ENCODE measurements at places on chromosomes 16 and 17.

GRCh38 chr17:62760059-62760944, 47.8 kb downstream of the MARCHF10 start:
- DNase-seq, result no peak

DNA sequence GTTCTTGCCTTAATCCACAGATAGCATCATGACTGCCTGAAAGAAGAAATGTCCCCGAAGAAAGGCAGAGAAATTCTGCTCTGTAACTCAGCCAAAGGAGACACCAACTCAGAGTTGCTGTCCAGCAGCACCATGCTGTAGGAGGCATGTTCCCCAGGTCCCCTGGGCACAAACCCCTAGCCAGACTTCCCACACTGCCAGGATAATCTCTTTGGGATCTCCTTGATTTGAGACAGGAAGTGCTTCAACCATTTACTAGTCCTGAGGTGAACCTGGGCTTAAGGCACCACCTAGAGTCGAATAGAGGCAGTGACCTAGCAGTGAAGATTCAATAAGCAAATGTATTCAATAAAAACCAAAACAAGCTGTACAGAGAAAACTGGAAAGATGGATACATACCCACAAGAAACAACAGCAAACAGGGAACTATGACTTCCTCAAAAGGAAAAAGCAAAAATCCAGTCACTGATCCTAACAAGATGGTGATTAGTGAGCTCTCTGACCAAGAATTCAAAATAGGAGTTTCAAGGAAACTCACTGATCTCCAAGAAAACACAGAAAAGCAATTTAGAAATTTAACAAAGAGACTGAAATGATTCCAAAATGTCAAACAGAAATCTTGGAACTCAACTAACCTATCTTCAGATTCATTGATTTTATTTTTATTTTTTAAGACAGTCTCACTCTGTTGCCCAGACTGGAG, 5.7 kb downstream of the OR4D2 start:
- DNase-seq, result peak; percentile 2

DNA sequence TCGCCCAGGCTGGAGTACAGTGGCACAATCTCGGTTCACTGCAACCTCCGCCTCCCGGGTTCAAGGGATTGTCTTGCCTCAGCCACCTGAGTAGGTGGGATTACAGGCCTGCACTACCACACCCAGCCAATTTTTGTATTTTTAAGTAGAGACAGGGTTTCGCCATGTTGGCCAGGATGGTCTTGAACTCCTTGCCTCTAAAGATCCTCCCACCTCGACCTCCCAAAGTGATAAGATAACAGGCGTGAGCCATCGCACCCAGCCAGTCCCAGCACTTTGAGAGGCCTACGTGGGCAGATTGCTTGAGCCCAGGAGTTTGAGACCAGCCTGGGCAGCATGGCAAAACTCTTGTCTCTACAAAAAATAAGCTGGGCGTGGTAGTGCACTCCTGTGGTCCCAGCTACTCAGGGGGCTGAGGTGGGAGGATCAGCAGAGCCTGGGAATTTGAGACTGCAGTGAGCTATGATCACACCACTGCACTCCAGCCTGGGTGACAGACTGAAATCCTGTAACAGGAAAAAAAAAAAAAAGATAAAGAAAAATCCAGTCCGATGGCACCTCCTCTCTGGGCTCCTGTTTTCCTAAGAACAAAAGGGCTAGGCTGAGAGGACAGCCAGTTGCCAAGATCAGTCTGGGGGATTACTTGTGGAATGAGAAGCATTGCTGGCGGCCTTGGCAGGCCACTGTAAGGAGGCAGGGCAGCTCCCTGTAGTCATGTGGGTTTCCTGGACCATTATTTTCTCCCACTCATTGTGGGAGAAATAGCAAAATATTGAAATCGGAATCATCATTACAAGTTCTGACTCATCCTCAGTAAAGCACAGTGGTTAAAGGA, 3.0 kb upstream of the PIPOX start:
- DNase-seq, result peak; percentile 89

- DNase-seq, result no peak
Observed at GRCh38 chr17:49842846-49843245, 5.0 kb downstream of the TAC4 start.

DNA sequence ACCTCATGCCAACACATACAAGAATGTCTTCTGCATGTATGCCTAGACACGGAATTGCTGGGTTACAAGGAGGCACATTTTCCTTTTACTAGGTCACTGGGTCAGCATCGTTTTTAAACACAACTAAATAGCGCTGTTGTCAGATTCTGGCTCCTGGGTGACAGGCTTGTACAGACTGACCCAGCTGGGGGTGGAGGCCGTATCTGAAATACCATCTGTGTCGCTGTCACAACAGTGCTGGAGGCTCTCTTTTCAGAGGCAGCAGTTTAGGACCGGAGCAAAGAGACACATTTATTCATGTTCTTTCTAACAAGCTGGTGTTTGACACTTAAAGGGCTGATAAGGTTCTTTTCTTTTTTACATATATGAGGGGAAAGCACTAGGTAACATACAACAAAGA, 403.0 kb upstream of the ASIC2 start:
- no peak for DNase-seq

GRCh38 chr17:29563816-29564215, 3.0 kb downstream of the ABHD15 start:
- DNase-seq, result no peak

- peak; percentile 40 for DNase-seq
Observed at GRCh38 chr17:58525239-58525638, 10.8 kb upstream of the MTMR4 start.

DNA sequence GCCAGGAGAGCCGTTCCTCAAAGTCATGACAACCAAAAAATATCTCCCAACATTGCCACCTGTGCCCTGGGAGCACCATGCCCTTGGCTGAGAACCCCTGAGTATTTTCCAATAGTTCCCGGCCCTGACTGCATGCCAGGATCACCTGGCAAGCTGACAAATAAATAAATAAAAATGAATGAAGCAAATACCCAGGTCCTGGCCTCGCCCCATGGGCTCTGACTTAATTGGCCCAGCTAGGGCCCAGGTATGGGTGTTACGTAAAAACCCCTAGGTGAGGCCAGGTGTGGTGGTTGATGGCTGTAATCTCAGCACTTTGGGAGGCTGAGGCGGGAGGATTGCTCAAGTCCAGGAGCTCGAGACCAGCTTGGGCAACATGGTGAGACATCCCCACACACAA, 2.7 kb upstream of the C16orf74 start:
- DNase-seq, result no peak

GRCh38 chr16:51152691-51153576, 1.9 kb upstream of the SALL1 start:
- peak; percentile 26 for DNase-seq

GRCh38 chr17:82088838-82089722, 9.0 kb downstream of the FASN start:
- no peak for DNase-seq

DNA sequence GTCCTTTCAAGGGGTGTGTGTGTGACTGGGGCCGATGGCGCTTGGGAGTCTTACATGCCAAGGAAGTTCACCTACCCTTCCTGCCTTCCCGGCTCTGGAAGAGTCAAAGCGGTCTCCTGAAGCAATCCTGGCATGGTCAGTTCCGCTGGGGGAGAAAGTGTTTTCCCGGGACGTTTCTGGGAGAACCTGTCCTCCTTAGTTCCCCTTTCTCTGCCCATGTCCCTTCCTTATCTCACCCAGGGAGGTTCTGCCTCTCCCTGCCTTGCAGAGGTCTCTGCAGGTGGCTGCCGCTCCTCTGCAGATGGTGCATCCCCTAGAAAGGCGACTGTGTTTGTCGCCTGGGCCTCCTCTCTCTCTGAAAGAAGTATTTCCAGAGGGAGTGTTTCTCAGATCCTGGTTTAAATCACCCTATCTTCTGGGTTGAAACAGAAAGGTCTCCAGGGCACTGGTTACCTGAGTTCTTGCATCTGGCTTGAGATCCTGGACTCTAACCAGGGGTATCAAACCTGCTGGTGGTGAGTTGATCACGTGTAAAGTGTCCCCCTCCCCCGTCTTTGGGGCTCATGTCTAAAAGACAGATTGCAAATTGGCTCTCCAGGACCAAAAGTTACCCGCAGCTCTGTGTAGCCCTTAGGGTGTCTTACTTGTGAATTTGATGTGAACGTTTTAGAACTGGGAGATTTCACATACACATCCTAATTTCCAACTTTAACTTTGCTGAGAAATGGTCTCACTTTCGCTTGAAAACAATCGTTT, 1.9 kb downstream of the PRKCB start:
- DNase-seq, result no peak

DNA sequence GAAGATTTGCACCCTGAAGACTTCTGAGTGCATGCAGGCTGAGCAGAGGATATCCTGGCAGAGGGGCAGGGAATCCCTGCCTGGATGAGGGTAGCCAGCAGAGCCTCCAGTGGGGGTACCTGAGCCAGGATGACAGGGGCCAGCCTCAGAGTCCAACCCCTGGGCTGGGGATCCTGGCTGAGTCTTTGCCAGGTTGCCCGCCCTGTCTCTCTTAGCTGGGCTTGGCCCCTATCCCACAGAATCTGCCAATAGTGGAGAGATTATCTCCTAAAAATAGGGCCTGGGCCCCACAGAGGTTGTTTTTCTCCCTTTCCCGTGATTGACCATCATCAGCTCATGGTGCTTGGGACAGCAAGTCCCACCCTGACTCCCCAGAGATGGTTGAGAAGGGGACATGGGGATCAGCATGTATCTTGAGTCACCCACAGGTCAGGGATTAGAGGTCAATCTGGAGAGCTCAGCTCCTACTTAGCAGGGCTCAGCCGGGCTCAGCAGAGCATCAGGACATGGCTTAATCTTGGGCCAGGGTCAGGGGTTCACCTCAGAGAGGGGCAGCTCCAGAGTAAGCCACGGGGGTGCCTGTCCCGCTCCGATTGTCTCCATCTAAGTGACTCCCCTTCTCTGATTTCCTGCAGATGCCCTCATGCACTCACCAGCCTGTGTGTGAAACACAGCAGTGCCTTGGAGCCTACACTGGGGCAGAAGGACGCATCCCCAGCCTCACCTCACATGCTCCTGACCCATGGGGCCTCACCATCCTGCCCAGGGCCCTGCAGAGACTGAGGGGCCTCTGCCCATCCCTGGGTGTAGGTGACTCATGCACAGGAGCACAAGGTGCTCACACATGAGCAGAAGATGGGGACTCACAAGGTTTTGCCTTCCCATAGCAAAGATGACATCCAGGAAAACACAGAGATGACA, 11.5 kb downstream of the CDH16 start:
- no peak for DNase-seq

DNA sequence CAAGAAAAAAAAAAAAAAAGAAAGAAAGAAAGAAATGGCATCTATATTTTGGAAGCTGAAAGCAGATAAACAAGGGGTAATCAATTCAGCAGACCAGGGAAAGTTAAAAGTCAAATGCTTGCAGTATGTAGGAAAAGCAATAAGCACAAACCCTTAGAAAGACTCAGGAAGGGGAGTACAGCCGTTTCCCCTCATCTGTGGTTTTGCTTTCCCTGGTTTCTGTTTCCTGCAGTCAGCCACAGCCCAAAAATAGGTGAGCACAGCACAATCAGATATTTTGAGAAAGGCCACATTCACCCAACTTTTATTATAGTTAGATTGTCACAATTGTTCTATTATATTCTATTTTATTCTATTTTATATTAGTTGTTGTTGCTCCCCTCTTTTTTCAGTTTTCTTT, 14.4 kb upstream of the ALOX12 start:
- no peak for DNase-seq

- DNase-seq, result no peak
Observed at GRCh38 chr17:74742153-74742515, 5.1 kb downstream of the RAB37 start.

- DNase-seq, result no peak
Observed at GRCh38 chr17:45016823-45017222, 34.6 kb downstream of the DCAKD start.

- DNase-seq, result peak; percentile 90
Observed at GRCh38 chr16:79792664-79793351, 192.3 kb upstream of the MAF start.

GRCh38 chr16:71431176-71431575, 10.7 kb downstream of the TLE7 start:
- DNase-seq, result no peak

GRCh38 chr16:4690946-4691665, 2.3 kb upstream of the NUDT16L1 start:
- no peak for DNase-seq

DNA sequence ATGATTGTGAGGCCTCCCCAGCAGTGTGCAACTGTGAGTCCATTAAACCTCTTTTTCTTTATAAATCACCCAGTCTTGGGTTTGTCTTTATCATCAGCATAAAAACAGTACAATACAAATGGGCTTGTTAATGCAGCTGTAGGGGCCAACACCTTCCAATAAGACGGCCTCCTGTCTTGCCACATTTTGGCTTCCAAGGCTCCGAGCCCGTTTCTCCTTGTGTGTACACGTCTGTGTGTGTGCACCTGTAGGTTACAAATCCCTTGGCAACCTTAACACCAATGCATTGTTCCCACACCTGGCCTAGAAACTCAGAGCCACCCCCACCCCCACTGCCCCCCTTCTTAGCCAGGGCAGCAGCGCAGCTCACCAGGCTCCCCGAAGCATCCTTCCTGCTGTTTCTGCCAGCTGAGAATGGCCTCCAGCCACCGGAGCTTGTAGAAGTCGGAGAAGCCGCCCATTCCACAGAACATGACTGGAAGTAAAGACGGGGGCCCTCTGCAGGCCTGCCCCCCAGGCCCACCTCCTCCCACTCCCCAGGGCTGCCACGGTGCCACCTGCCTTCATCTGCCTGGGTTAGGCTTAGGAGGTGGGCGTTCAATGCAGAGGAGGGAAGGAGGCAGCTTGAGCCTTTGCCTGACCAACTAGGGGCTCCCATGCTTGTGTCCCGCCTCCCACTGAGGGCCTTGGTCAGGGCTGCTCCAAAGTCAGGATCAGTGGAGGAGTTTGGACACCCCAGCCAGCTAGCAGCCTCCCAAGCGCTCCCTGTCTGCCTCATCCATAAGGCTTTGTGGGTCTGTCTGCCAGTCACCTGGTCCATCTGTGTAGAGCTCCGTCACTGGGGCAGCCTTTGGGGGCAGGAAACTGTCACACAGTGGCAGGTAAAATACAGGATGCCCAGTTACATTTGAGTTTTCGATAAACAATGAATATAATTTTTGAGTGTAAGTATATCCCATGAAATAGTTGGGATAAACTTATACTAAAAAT, 10.6 kb downstream of the C16orf89 start:
- DNase-seq, result no peak

DNA sequence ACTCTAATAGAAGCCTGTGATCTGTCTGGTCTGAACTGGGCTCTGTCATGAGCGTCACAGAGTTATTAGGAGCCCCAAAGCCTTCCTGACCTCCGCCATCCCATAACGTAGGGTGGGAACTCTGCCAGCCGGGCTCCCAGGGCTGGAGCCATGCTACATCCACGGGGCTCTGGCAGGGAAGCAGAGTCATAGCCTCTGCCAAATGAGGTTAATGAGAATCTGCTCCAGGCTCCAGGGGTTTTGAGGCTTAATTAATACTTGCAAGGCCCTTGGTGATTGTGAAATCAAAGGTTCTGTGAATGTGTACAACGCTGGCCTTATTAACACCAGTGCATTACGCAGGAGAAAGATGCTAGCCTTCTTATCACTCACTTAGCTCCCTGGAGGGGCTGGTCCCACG, 42.4 kb upstream of the ZFP90 start:
- DNase-seq, result no peak

- no peak for DNase-seq
Observed at GRCh38 chr17:81378941-81379511, 16.2 kb upstream of the BAHCC1 start.
